Gastroesophageal sphincter (tissue), 4 donors: ENCODE measurements at places on chromosomes 4 and X.

- ATAC-seq = peak; percentile 60
Observed at GRCh38 chrX:45689971-45690370, 489.3 kb upstream of the DIPK2B start.

GRCh38 chrX:110852180-110852579 lies 56.6 kb upstream of the CHRDL1 start:
- no peak for ATAC-seq

GRCh38 chrX:56726605-56727004 lies 2.4 kb upstream of the NBDY start:
- no peak for ATAC-seq

DNA sequence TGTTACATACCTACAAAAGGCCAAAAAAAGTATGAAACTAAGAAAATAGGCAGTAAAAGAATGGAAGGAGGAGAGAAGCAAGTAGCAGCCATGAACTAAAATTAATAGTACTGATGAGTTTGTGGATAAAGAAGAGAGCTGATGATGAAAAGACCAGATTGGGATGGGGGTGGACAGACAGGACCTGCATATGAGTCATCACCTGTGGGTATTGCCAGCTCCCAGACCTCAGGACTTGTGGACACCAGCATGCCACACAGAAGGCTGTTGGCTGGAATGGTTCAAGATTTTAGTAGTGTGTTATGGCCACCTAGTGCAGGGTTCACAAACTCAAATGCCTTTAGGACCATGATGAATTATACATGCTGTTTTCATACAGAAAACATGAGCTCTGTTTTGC lies 58.9 kb downstream of the ARX start:
- ATAC-seq = no peak

DNA sequence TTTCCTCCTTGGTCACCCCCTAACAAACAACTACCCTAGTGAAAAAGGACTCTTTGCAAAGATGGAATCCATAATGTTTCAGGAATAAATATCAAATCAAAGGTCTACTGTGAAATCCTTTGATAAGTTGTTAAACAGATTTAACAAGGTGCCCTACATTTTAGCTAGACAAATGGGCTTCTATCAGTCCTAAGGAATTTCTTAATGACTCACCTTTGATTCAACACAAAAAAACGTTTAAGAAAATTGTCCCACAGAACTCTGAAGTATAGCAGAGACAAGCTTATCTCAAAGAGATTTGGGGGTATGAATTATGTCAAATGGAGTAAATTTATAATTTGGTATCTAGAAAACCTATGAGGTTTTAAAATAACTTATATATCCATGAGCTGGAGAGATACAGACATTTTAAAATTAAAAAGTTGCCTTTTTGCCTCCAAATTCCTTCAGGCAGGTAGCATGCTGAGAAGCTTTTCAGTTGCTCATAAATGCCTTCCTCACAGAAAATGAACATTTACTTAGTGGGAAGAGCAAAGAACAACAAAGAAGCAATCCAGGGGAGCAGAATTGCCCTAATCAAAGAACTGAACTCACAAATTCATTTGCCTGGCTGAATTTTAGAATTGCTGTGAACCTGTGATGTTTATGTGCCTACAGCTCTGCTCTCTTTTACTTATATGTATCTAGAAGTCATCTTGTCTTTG lies 649.3 kb downstream of the STPG2 start:
- ATAC-seq = no peak

DNA sequence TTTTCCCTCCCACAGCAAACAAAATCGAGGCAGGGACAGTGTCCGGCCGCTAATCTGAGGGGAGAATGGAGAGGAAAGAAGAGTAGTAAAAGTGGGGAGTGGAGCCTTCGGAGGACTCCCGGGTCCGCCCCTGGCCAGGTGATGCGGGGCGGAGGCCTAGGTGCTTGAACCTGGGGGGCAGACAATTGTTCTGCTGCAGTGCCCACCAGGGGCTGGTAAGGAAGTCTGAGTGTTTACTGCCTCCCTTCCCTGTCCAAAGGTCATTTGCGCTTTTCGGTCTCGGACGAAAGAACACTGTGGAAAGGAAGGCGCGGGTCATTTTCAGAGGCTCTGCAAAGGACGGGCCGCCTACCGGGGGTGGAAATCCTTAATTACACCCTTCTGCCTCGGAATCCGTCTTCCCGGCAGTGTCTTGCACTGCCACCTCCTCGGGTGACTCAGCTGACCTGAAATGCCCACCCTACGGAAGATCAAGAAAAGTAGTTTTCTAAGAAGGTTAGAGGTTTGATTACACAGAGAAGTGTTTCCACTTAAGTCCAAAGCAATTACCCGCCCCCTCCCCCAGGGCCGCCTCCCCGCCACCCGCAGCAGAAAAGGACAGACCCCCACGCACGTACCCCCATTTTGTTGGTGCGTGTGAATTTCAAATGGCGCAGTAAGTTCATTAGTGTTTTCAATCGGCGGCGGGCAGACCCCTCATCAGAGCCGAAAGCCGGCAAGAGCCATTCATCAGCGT lies 99.9 kb upstream of the TENM3 start:
- no peak for ATAC-seq
